ENCODE measurements at places on chromosomes 11 and 22.

DNA sequence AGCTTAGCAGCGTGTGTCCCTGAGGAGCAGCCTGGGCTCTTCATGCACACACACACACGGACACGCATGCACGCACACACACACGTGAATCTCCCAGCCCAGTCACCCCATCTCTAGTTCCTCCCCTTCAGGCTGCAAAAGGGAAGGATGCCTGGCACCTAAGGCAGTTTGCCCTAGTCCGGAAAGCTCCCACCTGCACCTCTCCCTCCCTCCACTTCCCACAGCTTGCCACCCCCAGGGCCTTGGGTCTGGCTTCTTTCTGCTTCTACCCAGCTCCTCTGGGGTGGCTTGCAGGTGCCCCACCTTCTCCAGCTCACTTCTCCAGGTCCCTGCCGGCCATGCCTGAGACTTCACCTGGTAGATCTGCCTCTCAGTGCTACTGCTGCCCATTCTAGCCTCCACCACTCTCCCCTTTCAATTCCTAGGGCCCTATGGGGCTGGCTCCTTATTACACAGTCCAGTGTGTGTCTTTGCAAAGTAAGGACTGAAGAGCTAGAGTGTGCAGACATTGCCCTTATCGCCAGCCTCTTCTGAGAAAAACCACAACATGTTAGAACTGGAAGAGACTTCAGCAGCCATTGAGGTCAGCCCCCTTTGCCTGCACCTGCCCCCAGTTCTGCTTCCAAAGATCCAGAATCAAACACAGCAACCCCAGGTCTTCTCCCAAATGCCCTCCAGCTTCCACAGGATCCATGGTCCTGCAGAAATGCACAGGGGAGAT is 33.5 kb upstream of the CHST1 start:
- no peak overlapping the region for H3K4me3 ChIP-seq
- no peaks in the 10 kb centered on the region for H3K27me3 ChIP-seq
- H3K4me1 ChIP-seq, result 0 out of 2 replicates have a peak, but pooled peaks cover 1% of the 10 kb centered on the region
- no peak for DNase-seq
- no peaks in the 10 kb centered on the region for H3K36me3 ChIP-seq

DNA sequence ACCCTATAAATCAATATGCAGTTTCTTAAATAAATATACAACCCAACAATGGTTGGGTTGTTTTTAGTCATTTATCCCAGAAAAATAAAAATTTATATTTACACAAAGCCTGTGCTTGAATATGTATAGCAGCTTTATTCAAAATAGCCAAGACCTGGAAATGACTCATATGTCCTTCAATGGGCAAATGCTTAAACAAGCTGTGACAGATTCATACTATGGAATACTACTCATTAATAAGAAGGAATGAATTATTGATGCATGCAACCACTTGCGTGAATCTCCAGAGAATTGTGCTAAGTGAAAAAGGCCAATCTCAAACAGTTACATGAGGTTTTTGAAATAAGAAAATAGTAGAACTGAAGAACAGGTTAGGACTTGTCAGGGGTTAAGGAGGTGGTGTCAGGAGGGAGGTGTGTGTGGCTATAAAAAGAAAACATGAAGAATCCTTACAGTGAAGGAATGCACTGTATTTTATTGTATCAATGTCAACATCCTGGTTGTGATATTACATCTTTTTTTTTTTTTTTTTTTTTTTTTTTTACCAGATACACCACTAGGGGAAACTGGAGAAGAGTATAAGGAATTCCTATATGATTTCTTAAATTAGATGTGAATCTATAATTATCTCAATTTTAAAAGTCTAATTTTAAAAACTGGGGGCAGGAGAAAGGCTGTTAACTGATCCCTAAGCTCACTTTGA is 82.4 kb upstream of the CD44 start:
- no peaks in the 10 kb centered on the region for H3K27me3 ChIP-seq
- H3K4me1 ChIP-seq, result no peaks in the 10 kb centered on the region

GRCh38 chr22:19056951-19057401 is 65.2 kb downstream of the DGCR2 start:
- H3K36me3 ChIP-seq, result peaks cover 20% of the 10 kb centered on the region
- no peaks in the 10 kb centered on the region for H3K27me3 ChIP-seq
- H3K4me3 ChIP-seq, result no peak overlapping the region

GRCh38 chr11:130426223-130426836 is 2.1 kb downstream of the ADAMTS8 start:
- no peak for DNase-seq
- H3K4me1 ChIP-seq, result peaks cover 1% of the 10 kb centered on the region
- H3K36me3 ChIP-seq, result no peaks in the 10 kb centered on the region
- H3K27me3 ChIP-seq, result peaks cover 13% of the 10 kb centered on the region

DNA sequence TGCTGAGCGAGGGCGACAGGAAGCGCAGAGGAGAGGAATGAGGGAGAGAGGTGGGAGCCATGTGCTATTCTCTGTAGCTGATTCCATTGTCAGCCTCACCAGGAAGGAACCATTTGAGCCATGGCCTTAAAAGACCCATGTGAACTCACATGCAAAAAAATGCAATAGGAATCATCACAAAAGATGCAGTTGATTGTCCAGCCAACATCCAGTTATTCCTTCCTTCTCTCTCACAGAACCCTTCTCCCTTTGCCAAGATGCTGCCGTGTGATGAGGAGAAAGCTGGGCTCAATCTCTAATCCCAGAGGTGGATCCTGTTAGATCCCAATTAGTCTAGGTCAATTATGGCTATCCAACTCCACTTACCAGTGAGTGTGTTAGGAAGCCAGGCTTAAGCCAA is 58.2 kb upstream of the RRAS2 start:
- H3K36me3 ChIP-seq, result no peaks in the 10 kb centered on the region
- H3K4me1 ChIP-seq, result peaks cover 4% of the 10 kb centered on the region
- no peak overlapping the region for H3K4me3 ChIP-seq
- H3K27ac ChIP-seq, result no peak overlapping the region

GRCh38 chr11:114142707-114143106 is 83.2 kb downstream of the ZBTB16 start:
- DNase-seq, result no peak
- H3K27ac ChIP-seq, result no peak overlapping the region
- H3K36me3 ChIP-seq, result no peaks in the 10 kb centered on the region
- H3K27me3 ChIP-seq, result no peaks in the 10 kb centered on the region

- H3K4me3 ChIP-seq, result no peak overlapping the region
- no peaks in the 10 kb centered on the region for H3K36me3 ChIP-seq
- H3K27me3 ChIP-seq, result no peaks in the 10 kb centered on the region
- no peak overlapping the region for H3K27ac ChIP-seq
- peaks cover 4% of the 10 kb centered on the region for H3K4me1 ChIP-seq
- DNase-seq, result no peak
Measured at GRCh38 chr11:13679768-13680167, 11.3 kb downstream of the FAR1 start.

DNA sequence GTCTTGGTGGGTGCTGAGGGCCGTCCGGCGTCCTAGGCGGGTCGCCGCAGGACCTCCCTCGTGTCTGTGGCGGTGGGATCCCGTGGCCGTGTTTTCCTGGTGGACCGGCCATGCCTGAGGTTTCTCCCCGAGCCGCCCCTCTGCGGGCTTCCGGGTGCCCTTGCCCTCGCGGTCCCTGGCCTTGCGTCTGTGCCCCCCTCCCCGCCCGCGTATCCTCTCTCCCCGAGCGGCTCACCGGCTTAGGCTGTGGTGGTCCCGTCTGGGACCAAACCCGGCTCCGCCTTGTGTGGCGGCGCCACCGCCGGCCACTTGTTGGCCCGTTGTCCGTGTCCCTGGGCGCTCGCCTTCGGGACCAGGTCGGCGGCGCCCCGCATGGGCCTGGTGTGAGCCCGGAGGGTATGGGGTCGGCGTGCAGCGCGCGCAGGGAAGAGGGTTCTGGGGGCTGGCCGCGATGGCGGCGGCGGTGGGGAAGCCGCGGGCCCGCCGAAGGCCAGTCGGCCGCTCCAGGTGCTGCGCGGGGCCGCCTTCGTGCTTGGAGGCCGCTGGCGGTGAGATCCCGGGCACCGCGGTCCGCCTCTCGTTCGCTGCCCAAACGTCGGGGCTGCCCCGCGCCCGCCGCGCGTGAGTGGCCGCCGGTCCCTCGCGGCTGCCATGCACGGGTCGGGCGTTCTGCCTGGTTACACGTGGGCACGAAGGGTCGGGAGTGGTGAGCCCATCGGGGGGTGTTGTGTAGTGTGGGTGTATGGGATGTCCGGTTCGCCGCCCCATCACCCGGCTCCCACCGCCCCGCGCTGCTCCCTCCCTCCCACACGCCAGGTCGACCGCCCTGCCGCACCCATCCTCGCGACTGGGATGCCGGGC is 3899.1 kb upstream of the OR11H1 start:
- H3K27me3 ChIP-seq, result no peaks in the 10 kb centered on the region
- no peak overlapping the region for H3K4me3 ChIP-seq
- H3K27ac ChIP-seq, result no peak overlapping the region
- H3K4me1 ChIP-seq, result no peaks in the 10 kb centered on the region
- H3K36me3 ChIP-seq, result peaks cover 5% of the 10 kb centered on the region

GRCh38 chr11:3849297-3849874 is 6.1 kb upstream of the STIM1 start:
- DNase-seq, result no peak
- no peaks in the 10 kb centered on the region for H3K36me3 ChIP-seq
- no peak overlapping the region for H3K27ac ChIP-seq
- H3K4me1 ChIP-seq, result no peaks in the 10 kb centered on the region
- no peak overlapping the region for H3K4me3 ChIP-seq

GRCh38 chr22:37343863-37344734 is 61.8 kb downstream of the CYTH4 start:
- no peak overlapping the region for H3K27ac ChIP-seq
- no peaks in the 10 kb centered on the region for H3K27me3 ChIP-seq
- no peak overlapping the region for H3K4me3 ChIP-seq
- no peak for DNase-seq
- H3K36me3 ChIP-seq, result no peaks in the 10 kb centered on the region

DNA sequence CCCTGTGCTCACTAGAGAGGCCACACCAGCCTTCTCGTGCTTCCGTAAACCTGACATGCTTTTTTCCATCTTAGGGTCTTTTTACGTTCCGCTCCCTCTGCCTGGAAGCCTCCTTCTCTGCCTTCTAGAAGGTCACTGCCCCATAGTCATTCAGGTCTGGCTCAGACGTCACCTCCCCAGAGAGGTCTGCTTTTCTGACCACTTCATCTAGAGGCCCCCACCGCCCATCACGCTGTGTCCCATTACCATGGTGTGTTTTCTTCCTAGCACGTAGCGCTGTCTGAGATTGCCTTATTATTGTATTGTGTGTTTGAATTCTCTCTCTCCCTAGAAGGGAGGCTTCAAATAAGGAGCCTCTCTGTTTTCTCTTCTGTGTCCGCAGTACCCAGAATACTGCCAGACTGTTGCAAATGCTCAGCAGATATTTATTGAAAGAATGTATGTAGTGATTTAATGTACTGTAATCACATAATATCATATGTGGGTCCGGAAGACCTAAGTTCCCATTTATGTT is 10.0 kb downstream of the TAB1 start:
- H3K4me3 ChIP-seq, result no peak overlapping the region
- no peaks in the 10 kb centered on the region for H3K4me1 ChIP-seq
- H3K27ac ChIP-seq, result no peak overlapping the region
- H3K36me3 ChIP-seq, result no peaks in the 10 kb centered on the region
- no peak for DNase-seq

DNA sequence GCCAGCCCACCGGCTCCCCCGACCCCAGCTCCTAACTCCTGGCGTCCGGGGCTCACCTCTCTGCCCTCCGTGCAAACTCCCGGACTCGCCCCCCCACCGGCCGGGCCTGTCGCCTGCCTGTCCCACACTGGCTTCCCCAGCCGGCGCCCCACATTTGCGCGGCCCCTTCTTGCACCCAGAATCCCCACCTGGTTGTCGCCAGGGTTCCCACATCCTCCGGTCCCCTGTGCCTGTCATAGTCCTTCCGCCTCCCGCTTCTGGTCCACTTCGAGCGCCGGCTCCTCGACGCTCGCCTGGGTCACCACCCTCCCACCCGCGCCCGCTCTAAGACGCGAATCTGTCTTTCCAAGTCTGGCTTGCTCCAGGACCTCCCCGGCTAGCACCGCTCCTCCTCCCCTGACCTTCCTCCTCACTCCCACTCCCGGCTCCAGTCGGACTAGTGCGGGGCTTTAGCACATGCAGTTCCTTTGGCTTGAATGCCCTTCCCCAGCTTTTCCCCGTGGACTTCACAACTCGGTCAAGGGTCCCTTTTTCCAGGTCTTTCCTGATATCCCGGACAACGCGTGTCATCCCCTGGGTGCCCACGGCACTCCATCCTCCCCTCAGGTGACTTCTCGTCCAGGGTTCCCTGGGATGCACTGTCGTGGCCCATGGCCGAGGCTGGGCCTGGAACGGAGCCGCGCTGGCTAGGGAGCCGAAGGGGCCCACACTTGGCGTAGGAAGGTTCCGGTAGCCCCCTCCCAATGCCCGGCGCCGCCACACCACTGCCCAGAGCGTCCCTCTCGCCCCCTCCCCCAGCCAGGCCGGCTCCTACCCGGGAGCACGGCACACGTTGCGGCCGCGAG is 635 bp downstream of the SCARF2 start:
- H3K27ac ChIP-seq, result no peak overlapping the region
- H3K36me3 ChIP-seq, result no peaks in the 10 kb centered on the region
- peaks cover 2% of the 10 kb centered on the region for H3K4me1 ChIP-seq
- peaks cover 16% of the 10 kb centered on the region for H3K27me3 ChIP-seq
- peak overlapping the region; percentile 42 for H3K4me3 ChIP-seq
- DNase-seq, result no peak

GRCh38 chr22:24231706-24232105 is 13.2 kb downstream of the GGT5 start:
- H3K4me3 ChIP-seq, result no peak overlapping the region
- DNase-seq, result no peak
- no peaks in the 10 kb centered on the region for H3K4me1 ChIP-seq

DNA sequence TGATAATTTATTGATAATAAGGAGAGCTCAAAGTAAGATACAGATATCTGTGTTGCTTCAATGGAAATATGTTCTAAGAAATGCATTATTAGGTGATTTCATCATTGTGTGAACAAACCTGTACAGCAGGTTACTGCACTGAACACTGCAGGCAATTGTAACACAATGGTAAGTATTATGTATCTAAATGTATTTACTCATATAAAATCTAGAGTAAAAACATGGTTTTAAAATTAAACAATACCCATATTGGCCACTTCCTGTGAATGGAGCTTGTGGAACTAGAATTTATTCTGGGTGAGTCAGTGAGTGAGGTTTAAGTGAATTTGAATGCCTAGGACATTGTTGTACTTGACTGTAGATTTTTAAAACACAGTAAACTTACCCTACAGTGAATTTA is 722.9 kb upstream of the RAG2 start:
- H3K36me3 ChIP-seq, result no peaks in the 10 kb centered on the region
- no peaks in the 10 kb centered on the region for H3K4me1 ChIP-seq
- no peak overlapping the region for H3K4me3 ChIP-seq
- no peak for DNase-seq

GRCh38 chr11:14902650-14903350 is 10.8 kb upstream of the CYP2R1 start:
- H3K36me3 ChIP-seq, result no peaks in the 10 kb centered on the region
- peaks cover 4% of the 10 kb centered on the region for H3K4me1 ChIP-seq
- H3K27me3 ChIP-seq, result no peaks in the 10 kb centered on the region
- no peak overlapping the region for H3K27ac ChIP-seq
- no peak for DNase-seq

- peaks cover 19% of the 10 kb centered on the region for H3K36me3 ChIP-seq
- DNase-seq, result no peak
- peaks cover 4% of the 10 kb centered on the region for H3K4me1 ChIP-seq
Measured at GRCh38 chr11:116788534-116788933, 711 bp upstream of the ZPR1 start.

- H3K27me3 ChIP-seq, result no peaks in the 10 kb centered on the region
- H3K4me1 ChIP-seq, result no peaks in the 10 kb centered on the region
- no peak overlapping the region for H3K4me3 ChIP-seq
- no peak overlapping the region for H3K27ac ChIP-seq
- no peak for DNase-seq
Measured at GRCh38 chr11:121415856-121416255, 36.3 kb upstream of the SORL1 start.

- no peak overlapping the region for H3K27ac ChIP-seq
- DNase-seq, result no peak
- no peaks in the 10 kb centered on the region for H3K27me3 ChIP-seq
- no peaks in the 10 kb centered on the region for H3K36me3 ChIP-seq
- no peak overlapping the region for H3K4me3 ChIP-seq
- peaks cover 3% of the 10 kb centered on the region for H3K4me1 ChIP-seq
Measured at GRCh38 chr22:19892925-19893324, 38.3 kb upstream of the GNB1L start.

All from iPS DF 6.9 (cell line).